Activated CD4-positive, CD25-positive, alpha-beta regulatory T cell treated with anti-CD3 and anti-CD28 coated beads, Interleukin-2, amount 50 U/mL, for 72 hours (primary cell): ENCODE measurements at places on chromosomes 5 and 9.

- peak; percentile 5 for DNase-seq
These were observed 14.7 kb downstream of the PITX1 start for GRCh38 chr5:135019314-135019713.

DNA sequence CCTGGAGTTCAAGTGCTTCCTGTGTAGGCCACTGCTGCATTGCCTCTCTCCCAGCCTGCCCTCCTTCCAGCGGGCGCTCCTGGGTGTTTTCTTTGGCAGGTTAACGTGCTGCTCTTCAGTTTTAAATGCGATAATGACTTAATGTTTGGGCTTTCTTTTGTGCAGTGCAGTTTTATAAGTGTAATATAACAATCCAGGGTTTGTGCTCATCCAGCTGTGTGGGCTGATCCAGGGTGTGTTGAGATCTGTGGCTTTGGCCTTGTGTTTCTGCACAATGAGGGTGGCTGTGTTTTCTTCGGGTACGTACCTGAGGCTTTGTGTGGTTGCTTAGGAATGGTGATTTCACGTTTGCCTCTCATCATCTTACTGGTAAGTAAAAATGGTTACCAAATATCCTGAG is 50.6 kb downstream of the PCSK5 start:
- no peak for DNase-seq

DNA sequence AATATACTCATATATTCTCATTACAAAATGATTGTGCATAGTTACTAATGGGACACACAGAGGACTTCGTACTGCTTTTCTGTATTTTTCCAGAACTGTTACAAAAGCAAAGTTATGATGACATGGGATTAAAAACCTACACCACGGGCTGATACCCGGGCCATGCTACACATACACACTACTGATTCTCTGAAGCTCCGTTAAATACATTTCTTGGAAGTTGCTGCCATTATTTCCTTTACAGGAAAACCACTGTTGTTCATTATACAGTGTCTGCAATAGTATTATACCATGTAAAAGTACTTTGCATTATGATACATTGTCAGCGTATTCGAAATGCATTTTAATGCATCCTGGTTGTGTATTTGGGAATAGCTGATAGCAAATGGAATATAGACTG is 32.5 kb downstream of the EBF1 start:
- no peak for DNase-seq

DNA sequence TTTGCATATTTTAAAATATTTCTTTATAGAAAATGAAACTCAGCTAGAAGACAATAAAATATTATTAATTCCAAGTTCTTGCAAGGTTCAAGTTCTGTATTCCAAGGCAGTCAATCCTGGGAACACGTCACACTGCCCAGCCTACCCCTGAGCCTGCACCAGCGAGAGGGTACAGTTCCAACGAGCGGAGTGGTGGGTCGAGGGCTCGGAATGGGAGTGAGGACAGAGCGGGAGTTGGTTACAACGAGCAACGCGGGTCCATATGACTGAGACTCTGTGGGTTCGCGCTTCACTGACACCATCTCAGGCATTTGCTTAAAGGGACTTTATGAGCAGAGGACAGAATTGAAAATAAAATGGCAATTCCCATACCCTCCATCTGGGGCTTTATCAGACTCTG is 40.0 kb upstream of the SPTLC1 start:
- no peak for DNase-seq

- no peak for DNase-seq
These were observed 101.8 kb downstream of the ESM1 start for GRCh38 chr5:54883374-54884194.

DNA sequence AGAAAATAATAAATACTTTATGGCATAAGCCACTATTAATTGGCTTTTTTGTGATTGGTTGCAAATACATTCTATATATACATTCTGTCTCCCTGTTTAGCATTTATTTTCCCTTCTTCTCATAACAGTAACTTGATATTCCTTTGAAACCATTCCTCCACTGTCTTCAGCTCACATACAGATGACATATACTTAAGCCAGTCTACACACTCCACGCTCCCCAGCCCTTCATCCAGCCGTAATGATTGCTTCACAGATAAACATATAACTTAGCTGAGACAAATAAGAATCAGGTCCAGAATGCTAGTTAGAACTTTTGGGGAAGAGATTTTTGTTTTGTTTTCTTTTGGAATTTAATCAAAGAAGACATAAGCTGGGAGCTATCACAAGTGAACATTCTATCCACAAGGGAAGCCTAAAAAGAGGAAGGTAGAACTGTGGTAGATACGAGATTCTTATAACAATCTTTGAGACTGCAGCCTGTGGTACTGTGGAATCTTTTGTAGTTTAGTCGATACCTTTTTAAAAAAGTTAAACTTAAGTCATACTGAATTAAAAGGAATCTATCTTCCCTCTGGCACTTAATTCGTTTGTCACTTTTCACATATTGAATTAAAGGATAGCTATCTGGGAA is 365.1 kb upstream of the PRR16 start:
- DNase-seq, result no peak
